ENCODE measurements at places on chromosomes 3 and 15.

DNA sequence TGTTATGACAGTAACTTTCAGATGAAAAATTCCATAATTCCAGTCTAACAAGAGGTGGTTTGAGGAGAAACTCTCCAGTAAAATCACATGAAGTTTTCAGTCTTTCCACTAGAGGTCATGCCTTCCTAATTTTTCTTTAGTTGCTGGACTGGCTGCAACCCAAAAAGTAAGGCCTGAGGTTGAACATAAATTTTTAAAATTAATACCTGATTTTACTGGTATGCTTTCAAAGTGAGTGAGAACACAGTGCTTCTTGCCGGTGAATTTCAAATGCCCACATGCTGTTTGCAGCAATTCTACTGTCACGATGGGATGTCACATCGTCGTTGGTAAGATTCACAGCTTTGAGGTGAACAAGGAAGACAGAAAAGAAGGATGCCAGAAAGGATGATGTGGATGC, 89.0 kb upstream of the FGF12 start:
- no peak for DNase-seq

- DNase-seq = no peak
Observed at GRCh38 chr3:143727391-143727790, 120.9 kb downstream of the SLC9A9 start.

DNA sequence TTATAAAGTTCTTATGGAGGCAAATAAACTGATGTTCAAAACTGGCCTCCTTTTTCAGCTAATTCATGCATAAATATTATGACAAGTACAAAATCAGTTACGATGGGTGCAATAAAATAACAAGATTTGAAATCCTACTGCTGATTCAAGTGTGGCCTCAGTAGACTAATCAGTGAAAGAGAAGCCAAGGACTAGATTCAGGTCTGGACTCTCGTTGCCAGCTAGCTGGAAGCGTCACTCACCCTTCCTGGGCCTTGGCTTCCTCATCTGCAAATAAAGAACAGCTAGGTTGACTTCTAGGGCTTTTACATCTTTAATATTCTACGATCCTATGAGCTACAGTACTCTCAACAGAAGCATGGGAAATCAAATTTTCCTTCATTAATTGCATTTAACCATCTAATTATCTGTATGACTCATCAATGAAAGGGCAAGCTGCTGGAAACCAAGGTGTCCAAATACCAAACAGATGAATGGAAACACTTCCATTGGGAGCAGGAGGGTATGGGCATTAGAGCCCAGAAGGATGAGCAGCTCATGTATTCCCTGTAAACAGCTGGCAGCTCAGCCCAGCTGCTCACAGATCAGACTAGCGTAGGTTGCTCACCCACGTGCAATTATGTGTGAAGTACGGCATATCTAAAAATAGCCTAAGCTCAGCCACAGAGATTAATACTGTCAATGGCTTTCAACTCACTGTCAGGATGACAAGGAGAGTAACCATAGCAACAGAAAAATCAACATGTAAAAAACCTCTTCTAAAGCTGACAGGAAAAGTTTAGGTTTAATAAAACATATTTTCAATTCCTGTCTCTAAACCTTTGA, 294.8 kb downstream of the PLCL2 start:
- no peak for DNase-seq

- no peak for DNase-seq
Observed at GRCh38 chr3:58003093-58003492, 5.1 kb upstream of the FLNB start.

- no peak for DNase-seq
Observed at GRCh38 chr3:12443781-12444522, 40.3 kb upstream of the TSEN2 start.

DNA sequence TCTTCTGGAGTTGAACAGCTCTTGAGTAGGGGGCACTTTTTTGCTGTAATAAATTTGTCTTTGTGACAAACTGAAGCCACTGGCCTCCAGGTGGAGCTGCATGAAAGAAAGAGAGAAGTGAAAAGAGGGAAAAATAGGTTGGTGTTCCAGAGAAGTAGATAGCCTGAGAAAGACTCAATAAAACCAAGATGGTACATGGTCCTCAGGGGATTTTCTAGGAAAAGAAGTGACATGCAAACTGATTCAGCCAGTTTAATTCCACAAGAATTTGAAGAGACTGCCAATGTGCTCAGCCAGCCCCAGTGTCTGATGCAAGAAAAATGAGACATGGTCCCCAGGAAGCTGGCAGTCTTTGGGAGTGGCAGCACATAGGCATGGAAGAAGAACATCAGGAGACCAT, 152.7 kb downstream of the CD47 start:
- DNase-seq = no peak

- no peak for DNase-seq
Observed at GRCh38 chr3:126925411-126926171, 57.3 kb upstream of the PLXNA1 start.

DNA sequence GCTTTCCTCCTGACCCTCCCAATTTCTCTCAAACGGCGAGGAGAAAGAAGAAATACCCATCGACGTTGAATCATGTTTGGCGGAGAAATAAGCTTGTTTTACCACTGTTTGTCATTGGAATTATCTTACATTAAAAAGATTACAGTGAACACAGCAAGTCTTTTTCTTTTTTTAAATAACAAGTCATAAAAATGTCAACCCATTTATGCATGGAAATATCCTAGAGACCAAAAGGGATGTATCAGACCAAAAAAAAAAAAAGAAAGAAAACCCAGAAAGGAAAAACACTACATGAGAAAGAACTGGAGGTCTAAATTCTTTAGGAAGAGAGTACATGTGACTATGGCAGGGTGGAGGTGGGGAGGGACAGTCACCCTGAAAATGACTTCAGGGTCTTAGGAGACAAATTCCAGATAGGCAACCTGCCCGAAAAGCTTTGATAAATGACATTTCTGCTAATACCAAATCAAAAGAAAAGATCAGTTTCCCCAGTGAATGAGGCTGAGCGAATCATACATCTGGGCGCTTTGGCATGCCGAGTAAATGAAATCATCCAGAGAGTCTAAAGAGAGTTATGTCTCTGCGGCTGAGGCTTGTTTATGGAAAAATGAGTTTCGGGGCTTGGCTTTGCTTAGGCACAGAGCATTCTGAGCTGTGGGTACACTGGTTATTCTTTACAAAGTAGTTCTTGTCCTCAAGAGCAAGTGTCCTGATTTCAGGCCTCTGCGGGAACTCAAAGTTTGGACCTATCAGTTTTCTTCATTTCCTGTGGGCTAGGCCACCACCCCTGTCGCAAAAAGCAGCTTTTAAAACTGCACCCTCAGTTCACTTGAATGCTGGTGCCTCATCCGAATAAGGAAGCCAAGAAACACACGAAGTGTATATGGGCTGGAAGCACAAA, 110.1 kb upstream of the TGFBR2 start:
- no peak for DNase-seq

- DNase-seq = no peak
Observed at GRCh38 chr3:173583496-173583895, 186.0 kb downstream of the NLGN1 start.

- no peak for DNase-seq
Observed at GRCh38 chr15:97955529-97955928, 5.0 kb upstream of the ARRDC4 start.

- no peak for DNase-seq
Observed at GRCh38 chr3:132786890-132787289, 64.7 kb upstream of the NPHP3 start.

DNA sequence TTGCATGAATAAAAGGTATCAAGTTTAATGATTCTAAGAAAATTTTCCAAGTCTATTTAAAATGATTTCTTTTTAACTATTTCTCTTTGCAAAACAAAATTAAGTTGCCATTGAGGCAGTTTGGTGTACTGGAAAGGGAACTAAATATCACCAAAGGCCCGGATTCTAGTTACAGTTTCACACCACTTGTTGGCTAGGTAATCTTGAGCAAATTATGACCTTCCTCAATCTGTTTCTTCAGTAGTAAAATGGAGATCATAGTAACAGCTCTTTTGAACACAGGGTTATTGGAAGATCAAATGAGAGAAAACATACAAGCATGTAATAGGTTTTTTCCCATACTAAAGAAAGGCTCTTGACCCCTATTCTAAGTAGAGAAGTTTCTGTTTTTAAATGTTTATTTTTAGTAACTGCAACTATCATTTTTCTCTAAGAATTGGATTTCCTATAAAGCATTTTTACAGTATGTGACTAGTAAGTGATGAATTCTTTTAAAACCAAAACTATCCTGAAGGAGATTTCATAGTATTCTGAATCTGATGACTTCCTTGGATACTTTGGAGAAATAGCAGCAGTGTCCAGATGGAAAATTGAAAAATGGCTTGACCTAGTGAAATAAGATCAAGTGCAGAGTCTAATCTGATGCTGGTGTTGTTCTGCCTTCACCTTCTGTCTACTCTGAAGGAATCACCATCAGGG, 15.7 kb downstream of the SCAANT1 start:
- no peak for DNase-seq

DNA sequence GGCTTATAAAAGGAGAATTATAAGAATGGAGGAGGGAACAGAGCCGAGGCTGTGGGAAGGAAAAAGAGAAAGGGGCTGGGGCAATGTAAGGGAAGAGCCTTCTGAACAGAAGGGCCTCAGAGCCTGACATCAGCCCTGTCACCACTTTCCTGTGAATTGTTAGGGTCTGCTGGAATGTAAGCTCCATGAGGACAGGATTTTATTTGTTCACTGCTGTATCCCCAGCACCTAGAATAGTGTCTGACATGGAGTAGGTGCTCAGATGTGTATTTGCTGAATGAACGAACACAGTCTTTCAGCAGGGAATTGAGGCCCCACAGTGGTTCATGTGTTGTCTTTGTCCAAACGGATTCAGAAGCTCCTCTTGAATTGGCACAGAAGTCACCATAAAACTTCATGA, 251.5 kb downstream of the OPA1 start:
- DNase-seq = no peak

- no peak for DNase-seq
Observed at GRCh38 chr3:178056868-178057267, 479.4 kb upstream of the KCNMB2 start.

DNA sequence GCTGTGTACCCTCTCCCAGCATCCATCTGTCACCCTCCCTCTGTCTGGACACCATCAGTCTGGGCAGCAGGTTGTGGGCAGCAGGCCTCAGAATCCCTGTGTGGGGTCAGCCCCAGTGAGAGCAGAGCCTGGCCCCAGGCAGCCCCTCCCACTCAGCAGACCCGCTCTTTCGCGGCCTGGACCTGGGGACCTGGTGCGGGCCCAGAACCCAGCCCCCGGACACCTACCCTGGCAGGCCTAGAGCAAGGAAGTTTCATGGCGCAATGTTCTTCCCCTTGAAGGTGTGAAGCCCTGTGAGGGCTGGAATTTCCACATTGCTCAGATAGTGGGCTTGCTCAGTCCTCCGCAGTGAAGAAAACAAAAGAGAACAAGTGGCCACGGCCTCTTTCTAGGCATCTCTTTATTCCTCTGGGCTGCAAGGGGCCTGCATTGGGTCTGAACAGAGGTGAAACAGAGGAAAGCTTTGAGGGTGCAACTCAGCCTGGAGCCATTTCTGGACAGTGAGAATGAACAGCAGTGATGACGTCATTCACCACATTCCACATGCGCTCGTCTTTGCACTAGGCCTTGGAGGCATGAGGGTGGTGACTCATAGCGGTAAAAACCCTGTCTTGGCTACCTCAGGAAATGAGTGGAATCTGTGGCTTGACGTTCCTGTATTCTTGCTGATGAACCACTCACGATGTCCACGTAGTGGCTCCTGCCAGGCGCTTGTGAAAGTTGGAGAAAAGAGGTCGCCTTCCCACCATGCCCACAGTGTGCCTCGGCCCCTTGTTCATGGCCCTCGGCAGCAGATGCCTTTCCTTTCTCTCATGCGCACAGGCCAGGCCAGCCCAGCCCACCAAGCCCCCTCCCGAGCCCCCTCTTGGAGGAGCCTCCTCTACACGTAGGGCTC, 66.1 kb downstream of the SLC30A4 start:
- DNase-seq = no peak

DNA sequence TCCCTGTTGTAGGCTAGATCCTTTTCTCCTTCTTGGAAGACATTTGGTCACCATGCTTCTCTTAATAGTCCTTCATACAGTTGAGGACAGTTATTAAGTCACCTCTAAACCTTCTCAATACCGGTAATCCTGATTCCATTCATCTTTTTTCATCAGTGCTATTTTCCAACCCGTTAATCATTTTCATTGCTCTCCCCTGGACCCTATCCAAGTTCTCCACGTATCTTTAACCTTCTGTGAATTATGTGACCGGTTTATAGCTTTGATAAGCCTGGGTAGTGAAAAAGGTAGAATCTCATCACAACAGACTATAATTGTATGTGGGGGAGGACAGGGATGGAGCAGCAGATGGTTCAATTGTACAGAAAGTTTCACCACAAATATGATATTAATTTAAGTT, 168.5 kb downstream of the MECOM start:
- DNase-seq = no peak

- DNase-seq = no peak
Observed at GRCh38 chr15:83163032-83163431, 44.6 kb downstream of the HDGFL3 start.

DNA sequence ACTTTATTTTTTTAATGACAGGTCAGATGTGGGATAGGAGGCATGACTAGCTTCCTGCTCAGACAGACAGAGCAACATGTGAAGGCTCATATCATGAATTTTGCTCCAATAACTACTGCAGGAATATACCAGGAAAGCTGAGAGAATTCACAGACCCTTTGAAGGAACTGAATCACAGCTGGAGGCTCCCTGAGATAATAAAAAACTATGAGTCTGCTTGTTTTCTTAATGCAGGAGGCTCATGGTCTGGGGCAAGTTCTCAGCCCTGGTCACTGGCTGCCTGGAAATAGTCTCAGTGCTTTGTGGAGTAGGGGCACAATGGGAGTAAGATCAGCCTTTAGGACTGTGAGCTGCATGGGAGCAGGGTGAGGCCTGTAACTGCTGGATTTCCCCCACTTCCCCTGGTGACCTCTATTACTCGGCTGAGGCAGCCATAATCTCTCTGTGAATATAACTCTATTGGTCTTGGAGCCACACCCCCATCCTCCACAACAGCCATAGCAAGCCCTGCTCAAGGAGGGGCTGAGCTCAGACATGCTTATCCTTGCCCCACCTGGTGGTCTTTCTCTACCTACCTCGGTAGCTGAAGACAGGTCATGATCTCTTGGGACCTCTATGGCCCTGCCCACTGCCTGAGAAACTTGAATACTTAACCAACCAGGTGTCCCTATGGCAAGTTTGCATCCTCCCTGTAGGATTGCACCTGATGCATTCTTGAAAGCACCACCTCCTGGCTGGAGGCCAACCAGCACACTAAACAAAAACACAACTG, 281.6 kb upstream of the TMCO5A start:
- no peak for DNase-seq

GRCh38 chr15:80578206-80578595, 116.9 kb upstream of the ABHD17C start:
- DNase-seq = no peak

- DNase-seq = no peak
Observed at GRCh38 chr15:42062284-42062806, 32.0 kb downstream of the PLA2G4D start.

GRCh38 chr15:78810362-78811123, 721 bp downstream of the ADAMTS7 start:
- DNase-seq = no peak
